PC-3 (cell line): ENCODE measurements at places on chromosomes 5 and 9. TPM values are rescaled to one million over a fixed set of nuclear protein-coding genes. Genes with fewer than 3 reads are reported as not detected.

DNA sequence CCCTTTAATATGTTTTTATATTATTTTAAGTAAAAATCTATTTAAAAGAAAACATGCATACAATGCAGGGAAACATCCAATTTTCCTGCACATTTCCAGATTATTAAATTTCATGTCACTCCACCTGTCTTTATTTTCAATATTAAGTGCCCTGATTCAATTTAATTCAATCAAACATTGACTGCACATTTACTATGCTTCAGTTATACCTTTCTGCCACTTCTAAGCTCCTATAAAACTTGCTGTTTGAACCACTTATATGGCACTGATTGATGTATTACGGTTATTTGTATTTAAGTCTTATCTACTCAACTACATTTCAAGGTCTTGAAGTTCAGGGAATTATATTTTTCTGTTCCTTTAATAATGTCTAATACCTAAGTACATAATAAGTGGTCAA, 198.0 kb downstream of the CAVIN4 start:
- no peaks in the 10 kb centered on the region for H3K27me3 ChIP-seq
- H3K27ac ChIP-seq = no peak overlapping the region
- DNase-seq = no peak
- no peaks in the 10 kb centered on the region for H3K36me3 ChIP-seq
- H3K4me3 ChIP-seq = no peak overlapping the region

DNA sequence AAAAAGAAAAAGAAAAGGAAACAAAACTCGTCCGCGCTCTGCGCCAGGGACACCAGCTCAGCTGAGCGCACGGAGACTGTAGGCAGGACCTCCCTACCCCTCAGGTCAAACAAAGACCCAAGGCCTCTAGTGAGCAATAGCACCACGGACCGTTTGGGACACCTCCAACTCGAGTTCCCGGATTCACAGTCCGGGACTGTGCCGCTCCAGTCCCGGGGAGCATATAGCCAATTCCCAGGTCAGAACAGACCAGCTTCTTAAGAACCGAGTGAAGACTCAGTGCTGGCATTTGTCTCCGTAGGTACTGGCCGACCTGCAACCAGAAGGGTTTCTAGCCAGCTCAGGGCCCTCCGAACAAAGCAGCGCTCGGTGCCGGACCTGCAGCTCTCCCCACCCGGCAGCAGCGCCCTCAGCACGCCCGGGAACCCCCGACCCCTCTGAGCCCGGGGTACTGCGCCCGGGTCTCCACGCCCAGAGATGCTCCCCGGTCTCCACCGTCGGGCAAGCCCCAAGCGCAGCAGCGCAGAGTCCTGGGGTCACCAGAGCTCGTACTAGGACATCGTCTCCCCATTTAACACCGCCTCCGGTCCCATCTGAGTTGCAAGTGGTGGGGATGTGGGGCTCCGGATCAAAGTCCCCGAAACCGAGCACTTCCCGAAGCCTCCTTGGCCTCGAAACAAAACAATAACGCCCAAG, 591 bp downstream of the ABCA1 start:
- H3K36me3 ChIP-seq = no peaks in the 10 kb centered on the region
- peak overlapping the region; percentile 43 for H3K27ac ChIP-seq
- H3K4me1 ChIP-seq = no peaks in the 10 kb centered on the region

- DNase-seq = peak; percentile 84
- H3K4me1 ChIP-seq = peaks cover 26% of the 10 kb centered on the region
- no peaks in the 10 kb centered on the region for H3K36me3 ChIP-seq
These were observed 41.9 kb upstream of the RIC1 start for GRCh38 chr9:5587024-5587423.

GRCh38 chr5:179817470-179817840, 3.2 kb upstream of the SQSTM1 start:
- peak overlapping the region; percentile 96 for H3K27ac ChIP-seq
- DNase-seq = no peak
- no peaks in the 10 kb centered on the region for H3K27me3 ChIP-seq
- no peak overlapping the region for H3K4me3 ChIP-seq
- peaks cover 33% of the 10 kb centered on the region for H3K4me1 ChIP-seq

DNA sequence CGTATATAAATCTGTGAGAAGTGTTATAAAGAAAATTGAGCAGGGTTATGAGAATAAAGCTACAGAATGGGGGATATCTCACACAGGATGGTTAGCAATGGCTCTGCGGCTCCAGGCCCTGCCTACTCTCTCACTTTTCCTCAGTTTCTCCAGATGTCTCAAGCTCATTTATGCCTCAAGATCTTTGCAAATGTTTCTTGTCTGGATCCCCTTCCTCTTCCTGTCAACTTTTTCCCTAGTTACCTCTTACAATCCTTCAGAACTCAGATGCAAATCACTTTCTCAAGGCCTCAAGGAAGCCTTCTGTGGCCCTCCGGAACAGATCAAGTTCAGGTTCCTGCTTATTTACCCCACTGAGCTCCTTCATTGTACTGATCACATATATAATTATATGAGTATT, 386.4 kb downstream of the RAB3C start:
- no peaks in the 10 kb centered on the region for H3K27me3 ChIP-seq
- no peak for DNase-seq
- peaks cover 7% of the 10 kb centered on the region; the same call in 1 of the 2 replicates for H3K4me1 ChIP-seq
- no peak overlapping the region for H3K27ac ChIP-seq
- H3K36me3 ChIP-seq = no peaks in the 10 kb centered on the region

DNA sequence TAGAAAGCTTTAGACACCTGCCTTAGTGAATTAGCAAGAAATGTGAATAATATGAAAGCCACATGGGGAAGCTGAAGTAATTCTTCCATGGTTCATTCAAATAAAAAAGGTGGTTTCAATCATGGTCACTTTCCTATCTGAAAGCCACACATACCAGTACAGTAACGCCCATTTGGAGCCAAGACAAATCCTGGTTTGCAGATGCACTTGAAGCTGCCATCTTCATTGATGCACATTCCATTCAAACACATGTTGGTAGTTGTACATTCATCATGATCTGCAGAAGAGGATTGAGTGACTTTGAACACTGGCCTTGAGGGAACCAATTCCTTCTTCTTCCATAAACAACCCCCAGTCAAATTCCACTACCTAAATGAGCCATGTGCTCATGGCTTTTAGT, 161.5 kb downstream of the FBN2 start:
- no peaks in the 10 kb centered on the region for H3K4me1 ChIP-seq
- no peak overlapping the region for H3K4me3 ChIP-seq
- DNase-seq = no peak
- H3K27ac ChIP-seq = no peak overlapping the region
- H3K27me3 ChIP-seq = no peaks in the 10 kb centered on the region

GRCh38 chr5:7518947-7519560, 123.1 kb downstream of the ADCY2 start:
- no peak overlapping the region for H3K27ac ChIP-seq
- H3K27me3 ChIP-seq = peaks cover 15% of the 10 kb centered on the region; the same call in 1 of the 2 replicates
- no peak overlapping the region for H3K4me3 ChIP-seq

DNA sequence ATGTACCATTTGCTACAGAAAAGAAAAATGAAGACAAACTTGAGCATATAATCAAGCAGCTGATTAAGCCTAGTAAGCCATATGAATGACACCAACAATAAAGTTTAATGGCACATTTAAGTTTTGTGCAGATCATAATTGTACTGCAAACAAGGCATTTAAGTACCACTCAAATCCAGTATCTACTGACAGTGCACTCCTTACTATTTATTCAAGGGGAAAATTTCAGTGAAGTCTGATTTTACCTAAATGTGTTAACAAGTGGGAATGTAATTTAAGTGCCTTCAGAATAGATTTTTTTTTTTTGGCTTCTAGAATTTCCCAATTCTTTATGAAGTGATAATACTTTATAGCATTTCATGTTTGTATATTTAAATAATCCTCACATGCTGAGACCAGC, 341.0 kb upstream of the POU5F2 start:
- no peaks in the 10 kb centered on the region for H3K27me3 ChIP-seq
- H3K4me3 ChIP-seq = no peak overlapping the region
- H3K4me1 ChIP-seq = no peaks in the 10 kb centered on the region
- DNase-seq = no peak
- no peak overlapping the region for H3K27ac ChIP-seq

DNA sequence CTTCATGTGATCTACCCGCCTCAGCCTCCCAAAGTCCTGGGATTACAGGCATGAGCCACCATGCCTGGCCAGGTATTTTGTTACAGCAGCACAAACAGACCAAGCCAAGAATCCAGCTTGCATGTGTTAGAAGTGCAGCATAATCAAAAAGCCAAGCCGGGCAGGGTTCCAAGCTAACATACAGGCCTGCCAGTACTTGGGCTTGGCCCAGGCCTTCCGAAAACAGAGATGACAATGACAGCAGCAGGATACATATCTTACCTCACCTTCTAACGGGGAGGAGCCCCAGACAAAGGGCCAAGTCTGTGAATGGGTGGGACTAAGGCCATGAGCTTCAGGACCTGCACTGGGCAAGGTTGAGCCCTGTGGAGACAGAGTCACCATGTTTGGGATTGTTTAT, 91.4 kb upstream of the ZNF462 start:
- no peaks in the 10 kb centered on the region for H3K27me3 ChIP-seq
- no peaks in the 10 kb centered on the region for H3K36me3 ChIP-seq
- no peak overlapping the region for H3K27ac ChIP-seq
- no peak overlapping the region for H3K4me3 ChIP-seq
- no peak for DNase-seq

GRCh38 chr9:27310582-27310981, 13.6 kb upstream of the EQTN start:
- DNase-seq = no peak
- H3K4me3 ChIP-seq = no peak overlapping the region
- no peaks in the 10 kb centered on the region for H3K36me3 ChIP-seq

- H3K36me3 ChIP-seq = peaks cover 3% of the 10 kb centered on the region; the same call in 1 of the 2 replicates
- no peak overlapping the region for H3K4me3 ChIP-seq
- DNase-seq = peak; percentile 83
These were observed 34.3 kb upstream of the RPS23 start for GRCh38 chr5:82312373-82312856.

GRCh38 chr5:38879078-38879460, 33.3 kb downstream of the OSMR start:
- no peak for DNase-seq
- no peak overlapping the region for H3K4me3 ChIP-seq
- H3K27me3 ChIP-seq = no peaks in the 10 kb centered on the region
- H3K4me1 ChIP-seq = peaks cover 5% of the 10 kb centered on the region; the same call in 1 of the 2 replicates

The SAXO1 gene
- not detected in 2 replicates for total RNA-seq

The GPR151 gene
- not detected in 2 replicates for total RNA-seq

The MCCC2 gene
- 31.7 and 32.2 TPM in 2 replicates for total RNA-seq

The CARD9 gene
- 0.52 and 1.1 TPM in 2 replicates for total RNA-seq

The NR5A1 gene
- not detected in 2 replicates for total RNA-seq
